ENCODE measurements at places on chromosomes 2 and 18.

DNA sequence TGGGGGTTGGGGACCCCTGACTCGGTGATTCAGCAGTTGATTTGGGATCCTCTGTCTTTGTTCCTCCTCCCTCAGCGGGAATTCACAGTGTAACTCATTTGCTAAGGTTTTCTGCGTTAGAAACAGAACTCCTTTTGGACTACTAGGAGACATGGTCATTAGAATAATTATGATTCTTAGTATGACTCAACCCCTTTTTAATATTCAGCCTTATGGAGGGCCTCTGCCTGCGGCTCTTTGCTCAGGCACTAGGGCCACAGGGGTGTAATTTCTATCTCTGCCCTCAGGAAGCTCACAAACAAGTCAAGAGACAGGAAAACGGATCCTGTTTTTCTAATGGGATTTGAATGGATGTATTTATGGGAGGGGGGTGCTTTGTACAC lies 117.4 kb downstream of the SPTBN1 start:
- DNase-seq: no peak

GRCh38 chr2:43399515-43400264 lies 173.3 kb upstream of the ZFP36L2 start:
- DNase-seq: no peak

GRCh38 chr2:21047141-21048009 lies 3.5 kb upstream of the APOB start:
- DNase-seq: no peak

- no peak for DNase-seq
Measured at GRCh38 chr2:95500854-95501253, 16.3 kb upstream of the TRIM43B start.

DNA sequence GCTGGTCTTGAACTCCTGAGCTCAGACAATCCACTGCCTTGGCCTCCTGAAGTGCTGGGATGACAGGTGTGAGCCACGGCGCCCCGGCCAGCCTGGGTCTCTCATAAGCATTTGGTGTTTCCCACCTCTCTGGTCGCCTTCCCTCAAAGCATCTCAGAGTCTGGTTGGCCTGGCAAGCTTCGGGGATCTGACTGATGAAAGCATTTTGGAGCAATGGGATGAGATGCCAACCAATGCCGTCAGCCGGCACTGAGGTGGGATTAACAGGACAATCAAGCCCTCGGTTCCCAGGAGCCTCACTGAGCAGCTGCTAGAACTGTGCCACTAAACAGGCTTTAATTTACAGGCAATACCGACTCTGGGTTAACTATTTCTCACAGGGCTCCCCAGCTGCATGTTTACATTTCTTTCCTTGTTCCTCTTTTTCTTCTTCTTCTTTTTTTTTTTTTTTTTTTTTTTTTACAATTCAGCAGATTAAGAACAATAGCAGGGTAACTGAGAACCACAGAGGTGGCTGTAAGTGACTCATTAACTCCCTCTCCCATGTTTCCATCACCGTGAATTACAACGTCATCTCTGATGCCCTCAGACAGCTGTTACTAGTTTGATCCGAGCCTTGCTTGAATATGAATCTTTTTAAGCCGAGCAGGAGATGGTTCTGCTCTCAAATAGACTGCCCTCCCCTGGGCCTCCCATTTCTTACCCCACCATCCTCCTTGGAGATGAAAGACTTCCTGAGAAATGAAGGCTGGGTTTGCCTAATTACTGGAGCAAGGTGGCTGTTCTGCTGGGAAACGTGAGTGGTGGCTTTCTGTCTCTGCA lies 37.9 kb downstream of the ODC1 start:
- DNase-seq: no peak

- no peak for DNase-seq
Measured at GRCh38 chr2:86744152-86744551, 24.1 kb downstream of the RMND5A start.

DNA sequence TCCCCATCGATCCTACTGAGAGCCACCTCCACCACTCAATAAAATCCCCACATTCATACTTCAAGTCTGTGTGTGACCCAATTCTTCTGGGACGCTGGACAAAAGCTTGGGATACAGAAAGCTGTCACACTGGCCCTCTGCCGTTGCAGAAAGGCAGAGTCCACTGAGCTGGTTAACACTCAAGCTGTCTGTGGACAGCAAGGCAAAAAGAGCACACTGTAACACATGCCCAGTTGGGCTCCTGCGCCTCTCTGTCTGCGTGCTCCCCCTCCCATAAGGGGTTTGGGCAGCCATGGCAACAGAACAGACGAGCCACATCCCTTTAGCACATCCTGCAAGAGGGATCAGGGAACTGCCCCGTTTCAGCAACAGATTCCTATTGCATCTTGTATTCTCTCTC lies 106.9 kb upstream of the RGPD4 start:
- no peak for DNase-seq

- no peak for DNase-seq
Measured at GRCh38 chr2:85439025-85439472, 20.5 kb downstream of the SH2D6 start.

DNA sequence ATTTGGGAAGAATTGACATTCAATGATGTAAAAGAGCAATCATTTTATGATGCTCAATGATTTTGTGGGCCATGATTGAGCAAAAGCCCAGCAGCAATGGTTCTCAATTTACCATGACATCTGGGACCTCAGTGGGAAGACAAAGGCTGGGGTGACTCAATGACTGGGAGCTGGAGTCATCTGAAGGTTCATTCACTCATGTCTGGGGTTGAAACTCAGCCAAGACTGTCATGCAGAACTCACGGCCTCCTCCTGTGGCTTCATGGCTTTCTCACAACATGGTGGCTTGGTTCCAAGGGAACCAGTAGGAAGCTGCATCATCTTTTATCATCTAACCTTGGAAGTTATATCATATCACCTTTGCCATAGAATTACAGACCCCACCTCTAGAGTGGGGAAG lies 45.1 kb upstream of the CD226 start:
- DNase-seq: no peak

- no peak for DNase-seq
Measured at GRCh38 chr2:52391621-52392020, 1359.7 kb upstream of the NRXN1 start.

DNA sequence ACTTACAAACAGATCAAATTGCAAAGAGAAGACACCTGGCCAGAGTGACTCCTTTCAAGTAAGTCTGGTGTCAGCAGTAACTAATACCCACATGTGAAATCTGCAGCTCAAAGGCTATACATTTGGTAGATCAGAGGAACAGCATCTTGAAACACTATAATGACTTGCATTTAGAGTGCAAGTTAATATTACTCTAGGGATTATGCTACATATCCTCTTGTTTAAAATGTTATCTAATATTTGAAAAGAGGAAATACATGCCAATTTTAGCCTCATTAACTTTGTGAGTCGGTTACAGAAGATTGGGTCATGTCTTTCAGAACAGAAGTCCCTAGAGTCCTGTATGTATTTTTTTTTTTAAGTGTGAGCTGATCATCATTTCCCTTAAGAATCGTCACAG lies 15.2 kb downstream of the LANCL1 start:
- no peak for DNase-seq

DNA sequence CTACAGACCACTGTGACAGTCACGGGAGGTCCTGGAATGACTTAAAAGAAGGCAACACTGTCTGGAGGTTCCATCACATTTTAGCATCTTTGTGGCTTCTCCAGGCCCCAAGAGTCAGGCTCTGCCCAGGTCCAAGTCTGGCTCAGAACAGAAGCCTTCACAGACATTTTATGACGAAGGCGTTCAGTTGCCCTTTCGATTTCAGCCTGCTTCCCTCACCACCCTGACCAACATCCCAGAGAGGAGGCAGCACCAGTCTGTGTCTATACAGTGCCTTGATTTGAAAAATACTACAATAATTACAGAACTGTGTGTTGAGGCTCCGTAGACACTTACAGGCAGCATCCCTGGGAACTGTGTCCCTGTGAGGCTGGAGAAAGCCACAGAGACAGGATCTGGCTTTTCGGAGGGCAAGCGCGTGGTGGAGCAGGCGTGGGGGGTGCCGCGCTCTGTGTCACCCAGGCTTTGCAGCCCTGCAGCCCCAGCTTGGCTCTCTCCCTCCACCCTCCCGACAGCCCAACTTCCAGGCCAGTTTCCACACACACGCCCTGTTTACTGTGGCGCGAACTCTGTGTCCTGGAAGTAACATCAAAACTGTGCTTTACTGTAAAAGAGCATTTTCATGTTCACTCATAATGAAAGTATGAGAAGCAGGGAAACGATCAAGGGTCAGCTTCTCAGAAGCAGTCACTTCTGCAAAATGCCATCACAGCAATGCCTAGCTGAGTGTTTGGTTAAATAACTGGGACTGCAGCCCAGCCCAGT lies 153.5 kb upstream of the ALKAL2 start:
- no peak for DNase-seq

DNA sequence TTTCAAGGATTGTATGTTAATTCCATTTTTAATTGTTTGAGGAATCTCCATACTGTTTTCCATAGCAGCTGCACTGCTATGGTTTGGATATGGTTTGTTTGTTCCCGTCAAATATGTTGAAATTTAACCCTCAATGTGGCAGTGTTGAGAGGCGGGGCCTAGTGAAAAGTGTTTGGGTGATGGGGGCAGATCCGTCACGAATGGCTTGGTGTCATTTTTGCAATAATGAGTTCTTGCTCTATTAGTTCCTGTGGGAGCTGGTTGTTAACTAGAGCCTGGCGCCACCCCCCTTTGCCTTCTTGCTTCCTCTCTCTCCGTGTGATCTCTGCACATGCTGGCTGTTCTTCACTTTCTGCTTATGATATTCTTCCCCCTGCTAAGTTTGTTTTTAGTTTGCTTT lies 71.4 kb upstream of the LDLRAD4 start:
- no peak for DNase-seq

DNA sequence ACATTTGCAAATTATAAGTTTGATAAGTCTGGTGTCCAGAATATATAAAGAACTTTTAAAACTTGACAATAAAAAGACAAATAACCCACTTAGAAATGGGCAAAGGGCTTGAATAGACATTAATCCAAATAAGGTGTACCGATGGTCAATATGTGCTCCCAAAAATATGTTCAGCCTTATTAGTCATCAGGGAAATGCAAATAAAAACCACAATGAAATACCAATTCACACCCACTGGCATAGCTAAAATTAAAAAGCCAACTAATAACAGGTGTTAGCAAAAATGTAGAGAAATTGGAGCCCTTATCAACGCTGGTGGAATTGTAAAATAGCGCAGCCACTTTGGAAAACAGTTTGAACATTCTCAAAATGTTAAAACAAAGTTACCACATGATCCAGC lies 79.0 kb upstream of the SCG2 start:
- no peak for DNase-seq

DNA sequence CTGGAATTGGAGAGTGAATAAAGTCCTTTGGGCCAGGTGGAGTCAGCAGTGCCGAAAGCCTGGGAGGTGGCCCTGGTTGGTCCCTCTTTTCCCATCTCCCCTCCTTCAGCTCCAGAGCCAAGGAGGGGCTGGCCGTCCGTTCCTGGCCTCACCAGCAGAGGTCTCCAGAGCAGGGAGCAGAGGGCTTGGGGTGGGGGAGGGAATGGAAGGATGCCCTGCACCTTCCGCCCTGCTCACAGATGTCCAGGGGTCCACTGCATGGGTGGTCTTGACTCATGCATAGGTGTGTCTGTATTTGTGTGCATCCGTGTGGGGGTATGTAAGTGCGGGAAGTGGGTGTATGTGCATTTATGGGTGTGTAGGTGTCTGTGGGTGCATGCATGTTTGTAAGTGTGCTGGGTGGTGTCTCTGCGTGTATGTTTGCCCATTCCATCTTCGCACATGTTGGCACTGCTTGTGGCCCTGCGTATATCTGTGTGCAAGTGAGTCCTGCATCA lies 201.8 kb downstream of the ZFP36L2 start:
- peak; percentile 18 for DNase-seq

DNA sequence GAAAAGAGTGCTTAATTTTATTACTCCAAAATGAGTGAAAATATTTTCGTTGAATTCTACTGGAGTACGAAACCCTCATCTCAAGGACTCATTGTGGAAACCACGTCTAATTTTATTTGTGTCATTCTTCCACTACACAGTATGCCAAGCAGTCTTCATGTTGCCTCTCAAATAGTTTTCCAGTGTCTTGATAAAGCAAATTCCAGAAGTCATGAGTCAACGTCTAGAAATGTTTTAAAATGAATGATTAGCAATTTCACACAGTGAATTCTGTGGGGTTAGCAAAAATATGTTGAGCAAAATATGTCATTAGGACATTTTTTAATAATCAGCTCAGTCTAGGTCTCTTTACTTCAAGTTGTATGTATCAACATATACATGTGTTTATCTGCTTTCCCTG lies 865.5 kb downstream of the DSC3 start:
- no peak for DNase-seq

- peak; percentile 56 for DNase-seq
Measured at GRCh38 chr18:48663931-48664847, 125.4 kb downstream of the CTIF start.
